H7 (cell line): ENCODE measurements at places on chromosomes 4 and X. TPM values are rescaled to one million over a fixed set of nuclear protein-coding genes. Genes with fewer than 3 reads are reported as not detected.
A peak's percentile ranks its signal among the peaks of the same experiment; 100 is the strongest.

The CXCL6 gene
- 0.17 and 1.2 TPM in 2 replicates for total RNA-seq

DNA sequence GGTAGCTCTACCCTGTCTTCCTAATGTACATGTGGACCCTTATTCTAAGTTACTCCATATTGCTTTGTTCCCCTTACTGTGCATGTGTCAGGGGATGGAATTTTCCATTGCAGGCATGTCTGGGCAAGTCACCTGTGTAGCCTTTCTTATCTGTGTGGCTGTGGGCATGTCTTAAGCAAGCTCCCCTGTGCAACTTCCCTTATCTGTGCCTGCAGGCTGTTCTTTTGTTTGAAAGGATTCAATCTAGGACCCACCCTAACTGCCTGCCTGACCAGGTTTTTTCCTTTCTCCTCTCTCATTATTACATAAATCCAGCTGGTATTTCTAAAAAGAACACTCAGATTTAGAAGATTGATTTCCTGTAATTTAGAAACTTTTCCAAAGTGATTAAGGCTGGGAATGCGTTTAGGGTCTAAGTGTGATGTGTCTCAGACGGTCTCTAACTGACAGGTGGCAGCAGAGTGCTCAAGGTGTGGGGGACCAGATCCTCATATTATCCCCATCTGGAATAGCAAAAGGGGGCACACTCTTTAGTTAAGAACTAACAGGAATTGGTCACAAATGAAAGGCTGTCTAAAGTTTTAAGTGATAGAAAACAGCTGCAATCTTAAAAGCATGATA lies 198.9 kb upstream of the PPP1R2C start:
- DNase-seq = no peak

The HDX gene
- total RNA-seq = 3.1 and 9.1 TPM in 2 replicates

DNA sequence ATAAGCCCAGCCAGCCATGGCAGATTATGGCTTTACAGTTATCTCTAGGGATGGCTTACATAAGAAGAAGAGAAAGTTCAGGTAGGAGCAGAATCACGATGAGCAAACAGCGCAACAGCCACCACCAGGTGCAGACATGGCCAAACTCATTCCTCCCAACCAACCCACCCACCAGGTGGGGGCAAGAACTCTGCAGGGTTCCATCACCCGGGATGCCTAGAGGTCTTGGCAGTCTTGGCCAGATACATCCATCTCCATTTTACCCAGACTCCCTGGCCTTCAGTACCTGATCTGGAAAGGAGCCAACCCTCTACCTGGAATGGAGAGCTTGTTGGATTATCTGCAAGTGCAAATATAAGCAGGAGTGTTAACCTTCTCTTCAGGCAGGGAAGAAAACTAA lies 7.5 kb downstream of the TSC22D3 start:
- DNase-seq = no peak

DNA sequence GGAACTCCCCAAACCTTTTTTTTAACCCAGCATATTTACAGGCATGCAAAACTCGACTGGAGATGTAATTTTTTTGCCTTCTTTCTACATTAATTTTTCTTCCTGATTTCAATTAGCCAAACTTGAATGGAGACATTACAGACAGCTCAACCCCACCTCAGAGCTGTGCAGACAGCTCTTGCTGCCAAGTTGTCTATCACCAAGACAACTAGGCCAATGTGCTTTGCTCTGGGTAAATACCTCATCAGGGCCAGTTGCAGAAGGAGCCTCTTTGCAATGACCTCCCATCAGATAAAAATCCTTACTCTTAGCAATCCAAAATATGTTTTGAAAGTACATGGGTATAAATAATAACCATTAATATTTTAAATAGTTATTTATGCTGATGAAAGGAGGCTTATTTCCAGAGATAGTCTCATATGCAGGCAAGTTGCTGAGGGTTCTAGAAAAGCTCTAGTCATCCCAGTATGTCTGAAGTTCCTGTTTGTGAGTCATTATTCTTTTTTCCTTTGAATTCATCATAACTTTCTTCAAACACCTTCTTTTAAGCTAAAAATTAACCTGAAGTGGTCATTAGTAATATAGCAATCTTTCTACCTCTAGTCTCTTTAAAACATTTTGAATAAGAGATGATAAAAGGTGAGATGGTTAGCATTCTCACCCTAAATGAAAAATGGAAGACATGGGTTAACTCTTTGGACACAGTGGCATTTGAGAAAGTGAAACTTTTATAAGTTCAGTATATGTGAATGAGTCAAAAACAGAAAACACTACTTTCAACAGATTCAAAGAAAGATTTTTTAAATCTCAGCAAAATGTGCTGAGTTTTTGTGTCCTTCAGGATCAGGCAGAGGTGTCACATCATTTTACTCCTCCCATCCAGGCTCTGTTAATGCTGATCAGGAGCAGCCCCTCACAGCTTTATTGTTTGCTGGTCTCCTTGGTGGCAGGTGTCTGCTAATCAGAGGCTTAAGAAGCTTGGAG lies 475.5 kb upstream of the FGF16 start:
- no peak for DNase-seq

The SPANXB1 gene
- total RNA-seq = not detected in 2 replicates

The ENAM gene
- total RNA-seq = not detected in 2 replicates

DNA sequence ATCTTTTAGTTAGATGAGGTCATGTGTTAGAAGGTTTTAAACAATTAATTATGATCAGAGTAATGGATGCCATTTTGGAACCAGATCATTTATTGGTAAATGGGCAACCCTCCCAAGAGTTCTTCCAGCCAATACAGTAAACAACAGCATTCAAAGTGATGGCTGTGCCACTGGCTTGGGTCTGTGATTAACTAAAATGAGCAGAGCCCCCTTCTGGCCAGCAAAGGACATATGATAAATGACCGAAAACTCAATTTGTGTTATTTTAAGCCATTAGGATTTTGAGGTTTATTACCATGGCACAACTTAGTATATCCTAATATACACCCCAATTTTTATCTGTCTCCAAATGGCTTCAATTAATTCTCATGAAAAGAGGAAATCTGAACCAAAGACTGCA lies 90.8 kb upstream of the NPFFR2 start:
- DNase-seq = peak; percentile 19

The IL3RA gene
- 0.07 TPM in 1 of 2 replicates, not detected in the other for total RNA-seq

GRCh38 chr4:33924811-33925210 lies 2319.5 kb downstream of the ARAP2 start:
- DNase-seq = no peak

- peak; percentile 51 for DNase-seq
These were observed at the start of gene SLITRK4 for GRCh38 chrX:143635915-143636314. TSS of gene SLITRK4 (minus strand) at chrX:143636101. CDS start at chrX:143631108, 4,993 bp downstream.

- DNase-seq = no peak
These were observed 455.2 kb downstream of the PCDH7 start for GRCh38 chr4:31175242-31175910.

DNA sequence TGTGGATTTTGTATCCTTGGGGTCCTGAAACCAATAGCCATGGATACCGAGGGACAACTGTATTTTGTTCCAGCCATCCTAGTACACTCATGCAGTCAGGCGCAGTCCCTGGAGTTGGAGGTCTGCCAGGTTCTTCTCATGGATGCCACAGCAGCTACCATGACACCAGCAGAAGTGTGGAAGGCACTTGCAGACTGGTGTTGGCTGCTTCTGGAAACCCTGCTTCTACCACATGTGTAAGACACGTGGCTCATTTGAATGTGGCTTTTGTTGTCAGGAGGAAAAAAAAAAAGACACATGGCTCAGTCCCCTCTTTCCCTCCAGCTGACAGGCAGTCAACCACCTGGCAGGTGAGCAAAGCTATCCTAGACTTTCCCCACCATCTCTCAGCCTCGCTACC lies 19.4 kb downstream of the DRD5 start:
- DNase-seq = no peak

The IDUA gene
- total RNA-seq = 4.6 TPM in 2 replicates

The GYPB gene
- total RNA-seq = not detected in 2 replicates

DNA sequence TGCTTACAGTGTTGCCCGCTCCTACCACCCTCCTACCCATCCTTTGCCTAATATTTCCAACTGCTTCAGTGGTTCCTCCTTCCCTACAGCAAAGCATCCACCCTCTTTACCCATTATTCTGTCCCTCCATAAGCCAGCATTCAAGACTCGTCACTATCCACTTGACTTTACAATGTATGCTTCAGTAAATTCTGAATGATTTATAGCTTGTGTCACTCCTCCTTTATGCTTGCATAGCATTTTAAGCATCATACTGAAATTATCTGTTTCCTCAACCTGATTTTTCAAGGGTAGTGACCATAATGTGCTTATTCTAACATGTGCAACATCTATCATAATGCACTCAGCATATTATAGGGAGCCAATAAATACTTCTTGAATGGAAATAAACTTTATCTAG lies 365.5 kb downstream of the RAB28 start:
- DNase-seq = no peak

- no peak for DNase-seq
These were observed 53.7 kb upstream of the NFKB1 start for GRCh38 chr4:102447413-102447812.

DNA sequence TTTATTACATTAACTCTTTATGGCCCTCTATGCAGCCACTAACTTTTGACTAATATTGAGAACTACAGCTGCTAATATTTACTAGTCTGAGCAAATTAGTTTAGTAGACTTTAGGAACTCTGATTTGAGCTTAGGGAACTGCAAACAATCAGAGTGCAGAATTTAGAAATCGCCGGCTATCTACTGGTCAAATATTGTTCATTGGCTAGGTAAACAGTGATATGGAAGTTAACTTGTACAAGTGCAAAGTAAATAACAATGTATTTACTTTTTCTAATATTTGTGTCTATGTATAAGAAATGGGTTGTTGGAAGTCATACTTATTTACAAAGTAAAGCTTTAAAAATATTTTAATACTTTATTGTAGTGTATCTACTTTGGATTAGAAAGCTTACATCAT lies 279.6 kb downstream of the CFAP299 start:
- no peak for DNase-seq

DNA sequence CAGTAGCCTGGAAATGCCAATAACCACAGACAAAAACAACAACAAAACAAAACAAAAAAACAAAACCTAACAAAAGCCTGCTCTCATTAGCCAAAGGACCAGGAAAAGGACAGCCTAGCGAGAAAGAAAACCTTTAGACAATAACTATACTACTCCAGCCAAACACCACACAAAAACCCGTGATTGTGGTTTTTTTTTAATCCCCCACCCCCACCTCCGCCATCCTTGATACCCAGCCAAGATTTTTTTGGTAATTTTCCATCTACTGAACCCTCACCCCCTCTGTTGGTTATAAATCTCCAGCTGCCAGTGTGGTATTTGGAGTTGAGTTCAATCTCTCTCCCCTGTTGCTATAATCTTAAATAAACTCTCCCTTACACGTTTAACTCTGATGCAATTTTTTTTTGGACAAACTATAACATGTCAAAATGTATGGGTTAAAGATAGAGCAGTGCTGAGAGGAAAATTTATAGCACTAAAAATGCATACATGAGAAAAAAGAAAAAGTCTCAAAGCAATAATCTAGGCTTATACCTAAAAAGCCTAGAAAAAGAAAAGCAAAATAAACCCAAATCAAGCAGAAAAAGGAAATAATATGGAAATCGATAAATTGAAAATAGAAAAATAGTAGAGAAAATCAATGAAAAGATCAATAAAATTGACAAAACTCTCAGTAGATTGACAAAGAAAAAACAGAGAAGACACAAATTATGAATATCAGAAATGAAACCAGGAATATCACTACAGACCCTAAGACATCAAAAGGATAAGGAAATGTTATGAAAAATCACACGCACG lies 83.7 kb downstream of the NAT8L start:
- DNase-seq = no peak

GRCh38 chr4:68451246-68452211 lies 4.3 kb downstream of the TMPRSS11E start:
- DNase-seq = peak; percentile 15

DNA sequence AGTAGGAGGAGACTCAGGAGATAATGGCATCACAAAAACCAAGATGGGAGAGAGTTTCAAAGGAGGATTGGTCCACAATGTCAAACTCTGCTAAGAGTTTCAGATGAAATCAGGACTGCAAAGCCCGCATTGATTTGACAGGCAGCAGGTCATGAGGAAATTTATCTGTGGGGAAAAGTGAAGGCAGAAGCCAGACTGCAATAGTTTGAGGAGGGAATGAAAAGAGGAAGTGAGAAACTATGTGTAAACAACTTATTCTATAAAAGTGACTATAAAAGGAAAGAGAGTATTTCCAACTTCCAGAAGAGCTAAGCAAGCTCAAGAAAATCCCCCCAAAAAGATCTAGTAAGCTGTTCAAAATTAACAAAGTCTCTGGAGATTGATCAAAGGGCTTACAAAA lies 66.3 kb upstream of the DGKK start:
- DNase-seq = no peak

GRCh38 chrX:150736475-150736874 lies 43.3 kb downstream of the MTMR1 start:
- DNase-seq = no peak

- DNase-seq = peak; percentile 80
These were observed 109.1 kb downstream of the PTTG2 start for GRCh38 chr4:38069271-38069760.

The CXCL3 gene
- 0.14 and 0.37 TPM in 2 replicates for total RNA-seq

- DNase-seq = no peak
These were observed 221.5 kb downstream of the PCDH18 start for GRCh38 chr4:137310593-137311490.

GRCh38 chrX:9482837-9483236 lies 18.0 kb downstream of the TBL1X start:
- DNase-seq = no peak

- no peak for DNase-seq
These were observed 304.6 kb downstream of the ARAP2 start for GRCh38 chr4:35939751-35940150.

GRCh38 chrX:129781134-129781672 lies 1.5 kb downstream of the SASH3 start:
- peak; percentile 73 for DNase-seq

DNA sequence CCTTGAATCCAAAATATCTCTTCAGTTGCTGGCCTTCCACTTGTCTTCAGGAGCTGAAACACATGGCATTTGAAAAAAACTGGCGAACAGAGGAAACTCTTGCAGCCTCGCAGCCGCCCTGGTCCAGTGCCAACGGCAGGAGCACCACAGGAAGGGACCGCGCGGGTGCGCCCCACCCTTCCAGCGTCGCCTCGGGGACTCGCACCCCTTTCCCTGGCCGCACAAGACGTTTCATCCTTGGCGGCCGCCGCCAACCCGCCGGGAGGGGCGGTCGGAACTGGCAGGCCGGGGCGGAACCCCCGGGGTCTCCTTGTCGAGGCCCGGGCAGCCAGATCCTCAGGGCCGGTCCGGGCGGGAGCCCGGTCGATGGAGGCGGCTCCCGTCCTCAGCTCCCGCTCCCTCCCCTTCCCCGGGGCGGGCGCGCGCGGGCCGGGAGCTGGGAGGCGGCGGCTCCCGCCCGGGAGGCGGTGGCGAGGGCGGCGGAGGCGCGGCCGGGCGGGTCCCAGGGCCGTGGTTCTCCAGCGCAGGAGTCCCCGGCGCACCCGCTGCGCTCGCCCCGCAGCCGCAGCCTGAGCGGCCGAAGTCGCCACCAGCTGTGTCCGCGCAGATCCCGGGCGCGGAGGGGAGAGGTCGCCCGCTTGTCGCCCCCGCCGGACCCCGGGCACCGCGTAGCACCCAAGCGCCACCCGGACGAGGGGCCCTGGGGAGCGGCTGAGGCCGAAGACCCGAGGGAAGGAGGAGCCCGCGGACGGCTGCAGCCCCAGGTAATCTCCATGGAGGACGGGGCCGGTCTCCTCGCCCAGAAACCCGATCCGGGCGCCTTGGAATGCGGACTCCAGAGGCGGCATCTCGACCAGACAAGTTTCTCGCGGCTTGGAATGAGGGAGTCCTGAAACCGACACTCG lies 886 bp upstream of the NDST3 start:
- peak; percentile 82 for DNase-seq

The CENPC gene
- 9.7 and 16.9 TPM in 2 replicates for total RNA-seq

GRCh38 chr4:99300934-99301333 lies 10.1 kb upstream of the ADH1A start:
- DNase-seq = no peak
